Prostate gland (tissue), 2 donors: ENCODE measurements at places on chromosomes 5 and 9. TPM values are rescaled to one million over a fixed set of nuclear protein-coding genes. Genes with fewer than 3 reads are reported as not detected.
A peak's percentile ranks its signal among the peaks of the same experiment; 100 is the strongest.

DNA sequence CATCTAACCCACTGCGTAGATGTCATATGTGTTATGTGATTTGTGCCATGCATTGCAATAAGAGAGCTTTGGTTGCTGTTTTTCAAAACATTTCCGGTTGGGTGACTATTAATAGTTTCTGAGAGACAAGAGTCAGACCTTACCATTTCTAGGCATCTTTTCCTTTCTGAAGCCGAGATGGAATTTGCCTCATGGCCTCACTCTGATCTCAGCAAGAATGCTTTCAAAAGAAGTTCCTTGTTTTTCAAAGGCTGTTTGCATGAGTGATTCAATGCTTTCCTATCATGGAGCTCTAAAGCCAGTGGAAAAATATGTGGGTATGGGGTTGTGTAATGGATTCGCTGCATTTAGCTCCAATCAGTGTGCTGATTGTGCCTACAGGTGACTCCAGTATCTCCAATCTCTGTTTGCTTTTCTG, 203.1 kb upstream of the PPP1R2B start:
- no peak overlapping the region for H3K4me3 ChIP-seq
- H3K27ac ChIP-seq: no peak overlapping the region
- no peak for DNase-seq
- H3K36me3 ChIP-seq: no peaks in the 10 kb centered on the region
- no peaks in the 10 kb centered on the region for H3K4me1 ChIP-seq
- H3K27me3 ChIP-seq: no peaks in the 10 kb centered on the region

GRCh38 chr9:77927265-77927664, 104.3 kb downstream of the GNAQ start:
- no peaks in the 10 kb centered on the region for H3K36me3 ChIP-seq
- no peak overlapping the region for H3K27ac ChIP-seq
- no peaks in the 10 kb centered on the region for H3K27me3 ChIP-seq
- no peak overlapping the region for H3K4me3 ChIP-seq
- no peak for DNase-seq

GRCh38 chr5:135214897-135215616, 181.0 kb upstream of the PITX1 start:
- H3K4me3 ChIP-seq: no peak overlapping the region
- no peaks in the 10 kb centered on the region for H3K27me3 ChIP-seq
- H3K27ac ChIP-seq: no peak overlapping the region
- H3K36me3 ChIP-seq: no peaks in the 10 kb centered on the region

- peak overlapping the region; percentile 70 for H3K4me3 ChIP-seq
- DNase-seq: no peak
- H3K27ac ChIP-seq: peak overlapping the region; percentile 56
Observed at GRCh38 chr5:102753889-102754766, 977 bp upstream of the PAM start.

- H3K27ac ChIP-seq: peak overlapping the region; percentile 17
- H3K27me3 ChIP-seq: no peaks in the 10 kb centered on the region
- no peak overlapping the region for H3K4me3 ChIP-seq
Observed at GRCh38 chr5:175696139-175696854, 38.4 kb downstream of the HRH2 start.

DNA sequence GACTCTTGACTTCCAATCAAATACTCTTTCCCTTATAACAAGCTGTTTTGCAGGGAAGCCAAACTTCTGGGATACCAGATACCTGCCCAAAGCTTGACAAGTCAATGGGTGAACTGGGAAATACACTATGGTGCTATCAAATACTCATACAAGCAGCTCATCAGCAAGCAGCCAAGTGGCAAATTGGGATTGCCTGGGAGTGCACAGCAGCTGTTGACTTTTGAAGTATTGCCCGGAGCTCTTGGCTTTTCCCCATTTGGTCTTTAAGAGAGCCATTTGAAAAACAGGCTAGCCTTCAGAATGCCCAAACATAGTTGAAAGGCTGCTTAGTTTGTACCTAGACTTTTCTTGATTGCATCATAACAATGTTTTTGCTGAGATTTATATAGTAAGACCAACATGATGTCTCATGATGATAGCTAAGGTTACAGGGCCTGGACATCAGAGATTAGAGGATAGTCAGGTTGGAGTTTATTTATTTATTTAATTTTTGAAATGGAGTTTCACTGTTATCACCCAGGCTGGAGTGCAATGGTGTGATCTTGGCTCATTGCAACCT, 210.1 kb upstream of the ZNF608 start:
- no peaks in the 10 kb centered on the region for H3K27me3 ChIP-seq
- H3K4me3 ChIP-seq: no peak overlapping the region
- no peak overlapping the region for H3K27ac ChIP-seq
- DNase-seq: no peak
- H3K36me3 ChIP-seq: no peaks in the 10 kb centered on the region

DNA sequence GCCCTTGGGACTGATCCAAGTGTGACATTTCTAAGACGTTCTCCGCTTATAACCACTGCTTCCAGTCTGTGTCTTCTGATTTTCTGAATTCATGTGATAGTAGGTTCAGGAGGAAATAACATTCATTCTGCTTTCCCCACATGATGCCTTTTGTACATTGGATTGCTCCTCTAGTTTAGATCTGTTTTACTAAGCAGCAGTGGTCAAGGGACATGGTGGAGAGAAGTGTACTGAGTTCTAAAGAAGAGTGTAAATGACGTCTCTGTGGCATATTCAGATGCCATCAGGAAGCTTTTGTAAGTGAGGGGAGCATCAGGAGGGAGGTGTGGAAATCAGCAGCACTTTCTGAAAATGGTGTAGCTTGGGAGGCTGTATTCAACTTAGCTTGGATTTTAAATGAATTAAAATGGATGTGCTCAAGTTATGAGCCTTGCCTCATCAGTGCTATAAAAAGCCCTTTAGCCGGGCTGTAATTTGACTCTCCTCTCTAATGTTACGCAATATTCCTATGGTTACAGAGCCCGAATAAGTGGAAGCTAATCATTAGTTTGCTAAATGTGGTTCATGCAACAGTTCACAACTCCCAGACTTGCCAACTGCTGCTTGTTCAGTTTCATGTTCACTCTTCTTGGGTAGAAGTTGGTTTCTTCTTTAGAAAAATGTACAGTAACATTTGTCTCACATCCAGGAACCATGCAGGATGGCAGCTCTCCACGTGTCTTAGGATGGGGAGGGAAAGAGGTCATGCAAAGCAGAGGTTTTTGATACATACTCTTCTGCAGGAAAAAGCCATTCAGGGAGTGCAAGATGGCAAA, 281.3 kb downstream of the ARHGAP26 start:
- no peak overlapping the region for H3K4me3 ChIP-seq
- H3K27ac ChIP-seq: peak overlapping the region; percentile 5
- no peaks in the 10 kb centered on the region for H3K36me3 ChIP-seq
- no peaks in the 10 kb centered on the region for H3K27me3 ChIP-seq
- peak; percentile 39 for DNase-seq

DNA sequence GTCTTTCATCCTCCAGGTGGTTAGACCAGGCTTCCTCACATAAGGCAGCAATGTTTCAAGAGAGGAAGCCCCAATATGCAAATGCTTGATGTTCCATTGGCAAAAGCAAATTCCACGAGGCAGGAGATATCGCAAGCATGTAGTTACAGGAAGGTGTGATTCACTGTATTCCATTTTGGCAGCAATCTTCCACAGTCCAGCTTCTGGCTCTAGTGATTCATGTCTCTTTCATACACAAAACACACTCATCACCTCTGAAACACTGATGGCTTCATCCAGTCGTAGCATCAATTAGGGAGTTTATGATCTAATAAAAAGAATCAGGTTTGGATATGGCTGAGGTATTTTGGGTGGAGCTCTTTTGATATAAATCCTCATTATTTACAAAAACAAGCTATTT, 552.2 kb upstream of the RIOK2 start:
- no peak overlapping the region for H3K4me3 ChIP-seq
- H3K27me3 ChIP-seq: no peaks in the 10 kb centered on the region
- H3K36me3 ChIP-seq: no peaks in the 10 kb centered on the region
- no peak for DNase-seq
- H3K27ac ChIP-seq: no peak overlapping the region

- DNase-seq: no peak
- H3K27ac ChIP-seq: no peak overlapping the region
- no peaks in the 10 kb centered on the region for H3K4me1 ChIP-seq
- H3K4me3 ChIP-seq: no peak overlapping the region
- no peaks in the 10 kb centered on the region for H3K27me3 ChIP-seq
- H3K36me3 ChIP-seq: no peaks in the 10 kb centered on the region
Observed at GRCh38 chr9:83339435-83339834, 198.8 kb downstream of the FRMD3 start.

DNA sequence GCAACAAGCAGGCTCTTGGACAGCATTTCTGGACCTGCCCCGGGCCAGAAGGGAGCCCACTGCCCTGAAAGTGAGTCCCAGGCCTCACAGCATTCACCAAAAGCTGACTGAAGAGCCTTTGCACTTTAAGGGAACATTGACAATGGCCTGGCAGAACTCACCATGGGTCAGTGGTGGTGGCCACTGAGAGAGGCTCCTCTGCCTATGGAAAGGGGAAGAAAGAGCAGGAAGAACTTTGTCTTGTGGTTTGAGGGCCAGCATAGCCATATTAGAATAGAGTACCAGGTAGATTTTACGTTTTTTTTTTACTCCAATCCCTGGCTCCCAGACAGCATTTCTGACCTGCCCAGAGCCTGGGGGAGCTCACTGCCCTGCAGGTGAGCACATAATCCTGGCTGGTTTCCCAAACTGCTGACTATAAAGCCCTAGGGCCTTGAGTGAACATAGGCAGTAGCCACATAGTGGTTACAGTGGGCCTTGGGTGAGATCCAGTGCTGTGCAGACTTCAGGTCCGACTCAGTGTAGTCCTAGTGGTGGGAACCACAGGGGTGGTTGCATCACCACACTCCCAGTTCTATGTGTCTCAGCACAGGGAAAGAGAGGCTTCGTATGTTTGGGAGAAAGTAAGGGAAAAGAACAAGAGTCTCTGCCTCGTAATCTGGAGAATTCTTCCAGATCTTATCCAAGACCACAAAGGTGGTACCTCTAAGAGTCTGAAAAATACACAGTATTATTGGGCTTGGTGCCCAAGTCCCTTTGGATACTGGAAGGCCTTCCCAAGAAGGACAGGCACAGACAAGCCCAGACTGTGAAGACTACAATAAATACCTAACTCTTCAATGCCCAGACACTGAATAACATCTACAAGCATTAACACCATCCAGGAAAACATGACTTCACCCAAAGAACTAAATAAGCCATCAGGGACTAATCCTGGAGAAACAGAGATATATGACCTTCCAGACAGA, 89.5 kb downstream of the TSSK1B start:
- DNase-seq: peak; percentile 54
- no peaks in the 10 kb centered on the region for H3K36me3 ChIP-seq
- no peaks in the 10 kb centered on the region for H3K27me3 ChIP-seq
- no peak overlapping the region for H3K27ac ChIP-seq
- no peaks in the 10 kb centered on the region for H3K4me1 ChIP-seq

- no peak overlapping the region for H3K27ac ChIP-seq
- peaks cover 12% of the 10 kb centered on the region for H3K4me1 ChIP-seq
- H3K36me3 ChIP-seq: no peaks in the 10 kb centered on the region
- H3K27me3 ChIP-seq: no peaks in the 10 kb centered on the region
Observed at GRCh38 chr5:151018846-151019245, 1.5 kb upstream of the GPX3 start.

DNA sequence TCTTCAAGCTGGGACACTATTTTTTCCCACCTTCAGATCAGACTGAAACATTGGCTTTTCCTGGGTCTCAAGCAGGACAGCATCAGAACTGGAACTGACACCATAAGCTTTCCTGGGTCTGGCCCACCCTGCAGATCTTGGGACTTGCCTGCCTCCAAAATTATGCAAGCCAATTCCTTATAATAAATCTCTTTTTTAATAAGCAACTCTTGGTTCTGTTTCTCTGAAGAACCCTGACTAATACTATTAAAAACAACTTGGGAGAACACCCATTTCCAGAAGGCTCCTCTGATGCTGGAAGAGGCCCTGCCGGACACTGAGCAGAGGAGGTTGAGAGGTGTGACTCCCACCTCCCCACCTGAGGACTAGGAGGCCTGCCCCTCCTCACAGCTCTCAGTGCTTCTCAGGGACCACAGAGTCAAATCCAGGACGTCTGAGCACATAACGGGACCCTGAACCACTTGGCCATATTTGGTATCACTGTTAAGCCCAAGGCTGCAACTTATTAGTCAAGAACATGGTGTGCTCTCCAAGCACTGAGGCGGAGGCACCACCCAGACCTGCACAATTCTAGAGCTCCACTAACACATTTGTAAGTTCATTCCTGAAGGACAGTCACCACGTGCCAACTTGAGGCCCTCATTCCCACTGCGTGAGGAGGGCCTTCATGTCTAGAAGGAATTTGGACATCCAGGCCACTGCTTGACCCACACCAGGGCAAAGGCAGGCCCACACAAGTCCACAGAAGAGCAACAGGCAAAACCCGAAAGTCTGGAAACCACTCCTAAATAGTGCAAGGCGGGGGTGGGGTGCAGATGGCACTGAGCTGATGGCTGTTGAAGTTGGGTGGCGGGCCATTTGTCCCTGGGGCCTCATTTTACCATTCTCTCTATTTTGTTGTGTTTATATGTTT, 9.5 kb downstream of the SHC3 start:
- no peak for DNase-seq
- no peaks in the 10 kb centered on the region for H3K27me3 ChIP-seq
- no peaks in the 10 kb centered on the region for H3K36me3 ChIP-seq

DNA sequence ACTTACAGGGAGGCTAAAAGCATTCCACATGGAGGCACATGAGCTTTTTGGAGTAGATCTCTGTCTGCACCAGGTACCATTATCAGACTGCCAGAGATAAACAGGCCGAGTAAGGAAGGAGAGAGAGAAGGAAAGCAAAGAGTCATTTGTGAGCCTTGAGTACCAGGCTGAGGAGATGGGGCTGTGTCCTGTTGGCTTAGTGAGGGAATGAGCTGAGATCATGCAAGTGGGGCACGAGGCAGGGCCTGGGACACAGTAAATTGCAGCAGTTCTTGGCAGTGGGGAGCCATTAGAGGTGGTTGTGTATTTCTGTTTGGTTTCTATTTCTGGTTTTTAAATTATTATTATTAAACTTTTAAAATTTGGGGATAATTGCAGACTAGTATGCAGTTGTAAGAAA, 53.3 kb downstream of the TSTD2 start:
- H3K36me3 ChIP-seq: no peaks in the 10 kb centered on the region
- no peaks in the 10 kb centered on the region for H3K27me3 ChIP-seq
- DNase-seq: no peak

DNA sequence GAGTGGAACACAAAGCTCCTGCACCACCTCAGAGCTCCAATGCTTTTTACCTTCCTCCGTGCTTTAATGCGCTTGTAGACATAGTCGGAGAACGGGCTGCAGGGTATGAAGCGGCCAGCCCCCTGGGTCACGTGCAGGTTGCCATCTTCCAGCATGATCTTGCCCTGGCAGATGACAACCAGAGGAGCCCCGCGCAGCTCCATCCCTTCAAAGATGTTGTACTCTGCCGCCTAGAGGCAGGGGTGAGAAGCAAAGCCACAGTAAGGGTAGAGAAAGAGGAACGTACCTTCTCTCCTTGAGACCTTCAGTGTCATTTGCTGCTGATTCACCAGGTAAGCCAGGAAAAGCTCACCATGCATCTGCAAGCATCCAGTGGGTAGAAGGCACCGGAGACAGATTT, 112.3 kb downstream of the DPYSL3 start:
- no peaks in the 10 kb centered on the region for H3K27me3 ChIP-seq
- no peak overlapping the region for H3K27ac ChIP-seq
- H3K36me3 ChIP-seq: no peaks in the 10 kb centered on the region
- no peak for DNase-seq

The DEPDC1B gene
- 1.8 TPM for total RNA-seq

The SLC6A3 gene
- total RNA-seq: not detected

The SLC1A3 gene
- total RNA-seq: 10.5 TPM

The KIF20A gene
- total RNA-seq: 0.77 TPM

The FYB1 gene
- total RNA-seq: 3.1 TPM

The NEURL1B gene
- 39.9 TPM for total RNA-seq

The ZNF354B gene
- 22.7 TPM for total RNA-seq

The FOXD1 gene
- 2.8 TPM for total RNA-seq

The PTGDS gene
- total RNA-seq: 59.4 TPM

The ZNF782 gene
- 30.9 TPM for total RNA-seq
